T-helper 1 cell treated with Interleukin-12 subunit alpha and Interleukin-12 subunit beta and Interleukin-4 antibody, amounts not matched to agents 30 ng/mL and 1 ng/mL, for 36 hours (primary cell): ENCODE measurements at places on chromosomes 4 and X. TPM values are rescaled to one million over a fixed set of nuclear protein-coding genes. Genes with fewer than 3 reads are reported as not detected.

The PTTG2 gene
- total RNA-seq: 1.7 and 2.6 TPM in 2 replicates

The RBM3 gene
- 343 and 349 TPM in 2 replicates for total RNA-seq

The NPY2R gene
- not detected in 2 replicates for total RNA-seq

The TMEM175 gene
- 24.9 and 28.3 TPM in 2 replicates for total RNA-seq

The FHIP1A gene
- not detected in 2 replicates for total RNA-seq

The PPM1K gene
- 72.1 and 75.1 TPM in 2 replicates for total RNA-seq

The CT45A3 gene
- total RNA-seq: not detected in 2 replicates

The TMSB15B gene
- 7.7 and 8.3 TPM in 2 replicates for total RNA-seq

The SPATA4 gene
- not detected in 2 replicates for total RNA-seq

The FAM241A gene
- total RNA-seq: 2.0 and 2.2 TPM in 2 replicates
